ENCODE measurements at places on chromosomes 6 and 20.

GRCh38 chr20:19757487-19758132 lies 448 bp upstream of the RIN2 start:
- no peak for DNase-seq

DNA sequence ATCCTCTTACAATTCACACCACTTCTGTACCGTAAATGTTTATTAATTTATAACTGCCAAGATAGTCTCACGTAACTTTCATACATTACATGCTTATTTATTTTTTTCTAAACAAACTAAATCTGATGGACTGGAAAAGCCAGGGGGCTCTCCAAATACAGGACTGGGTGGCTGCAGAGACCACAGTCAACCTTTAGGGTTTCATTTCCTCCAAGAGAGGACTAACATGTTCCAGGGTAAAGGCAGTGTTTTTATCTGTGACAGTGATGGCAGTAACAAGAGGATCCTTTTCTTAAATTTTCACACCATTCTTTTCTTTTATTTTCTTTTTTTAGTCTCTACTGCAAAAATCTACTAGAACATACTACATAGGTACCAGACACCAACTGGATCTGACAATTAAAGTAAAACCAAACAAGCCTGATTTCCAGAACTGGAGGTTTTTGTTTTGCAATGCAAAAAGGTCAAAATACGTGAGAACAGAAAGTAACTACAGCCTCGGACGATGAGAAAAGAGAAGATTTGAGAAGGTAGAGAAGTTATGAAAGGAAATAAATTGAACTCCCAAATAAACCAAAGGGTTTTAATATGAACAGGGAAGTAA lies 1.2 kb downstream of the LMBRD1 start:
- no peak for DNase-seq

- DNase-seq: no peak
These were observed 32.6 kb downstream of the UTRN start for GRCh38 chr6:144317736-144318135.

- DNase-seq: no peak
These were observed 35.6 kb upstream of the TBC1D20 start for GRCh38 chr20:497979-498378.

DNA sequence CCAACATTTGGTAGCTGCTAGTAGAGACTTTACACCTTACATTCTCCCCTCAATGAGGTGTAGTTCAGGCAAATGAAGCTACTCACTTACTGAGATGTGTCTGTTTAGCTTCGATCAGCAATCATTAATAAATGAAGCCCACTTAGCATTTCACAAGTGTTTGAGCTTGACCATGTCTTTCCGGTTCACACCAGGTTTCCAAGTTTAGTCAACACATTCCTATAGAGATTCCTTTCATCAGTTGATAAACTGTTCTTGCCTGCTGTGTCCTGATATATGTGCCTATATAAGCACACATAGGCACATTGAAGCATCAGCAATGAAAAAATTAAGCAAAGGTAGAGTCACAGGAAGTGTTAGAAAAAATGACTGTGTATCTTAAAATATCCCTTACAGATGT lies 150.0 kb downstream of the BTBD3 start:
- DNase-seq: no peak

- DNase-seq: no peak
These were observed 420.5 kb upstream of the SOX4 start for GRCh38 chr6:21173031-21173430.

DNA sequence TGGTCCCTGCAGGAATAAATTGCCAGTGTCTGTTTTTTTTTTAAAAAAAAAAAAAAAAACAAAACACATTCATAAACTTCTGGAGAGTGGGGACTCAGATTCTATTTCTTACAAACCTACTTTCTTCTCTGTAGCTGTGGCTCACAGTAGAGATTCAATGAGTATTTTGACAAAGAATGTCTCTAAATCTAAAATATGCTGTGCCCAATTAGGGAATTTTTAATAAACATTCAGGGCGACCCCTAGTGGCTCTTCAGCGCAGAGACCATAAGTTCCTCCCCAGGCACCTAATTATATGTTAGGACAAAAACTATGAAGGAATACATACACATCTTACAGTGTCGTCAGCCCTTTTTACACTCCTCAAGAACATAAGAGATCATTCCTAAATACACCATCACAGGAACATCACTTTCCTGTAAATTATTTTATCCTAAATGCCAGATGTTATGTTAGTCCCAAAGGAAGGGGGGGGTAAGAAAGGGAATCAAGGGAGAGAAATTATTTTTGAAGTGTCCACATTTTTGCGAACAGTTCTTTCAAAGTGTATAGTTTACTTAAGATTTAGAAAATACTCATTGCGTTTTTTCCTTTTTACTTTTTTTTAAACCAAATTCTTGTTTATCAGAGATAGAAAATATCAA lies 21.8 kb upstream of the NAA20 start:
- no peak for DNase-seq

- no peak for DNase-seq
These were observed 27.5 kb upstream of the NHSL1 start for GRCh38 chr6:138526822-138527235.

- peak; percentile 13 for DNase-seq
These were observed at the start of gene SCGN for GRCh38 chr6:25652007-25652515. Gene SCGN (plus strand): TSS chr6:25652215. CDS start chr6:25652404, 189 bp downstream.

- no peak for DNase-seq
These were observed 106.1 kb upstream of the TMEM170B start for GRCh38 chr6:11431455-11431937.

DNA sequence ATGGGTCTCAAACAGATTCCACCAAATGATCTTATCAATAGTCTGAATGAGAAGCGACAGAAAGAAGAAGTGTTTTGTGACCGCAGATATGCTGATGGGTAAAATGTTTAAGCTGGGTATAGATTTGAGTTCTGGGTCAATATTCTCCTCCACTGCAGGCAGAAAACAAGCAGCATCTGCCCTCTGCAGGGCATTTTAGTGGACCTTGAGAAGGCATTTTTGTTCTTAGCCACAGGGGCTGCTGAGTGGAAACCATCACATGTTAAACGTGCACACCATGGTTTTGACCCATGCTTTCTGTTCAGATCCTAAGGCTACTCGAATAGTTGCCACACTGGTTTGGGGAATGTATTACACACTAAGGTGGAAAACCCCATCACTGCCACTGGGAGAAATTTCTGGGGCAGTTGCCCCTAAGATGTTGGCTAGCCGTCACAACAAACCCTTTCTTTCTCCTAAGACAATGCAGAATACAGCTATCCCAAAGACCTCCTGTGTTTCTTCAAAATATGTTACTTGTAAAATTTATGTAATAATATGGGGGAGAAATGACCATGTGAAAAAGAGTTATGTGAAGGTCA lies 5.5 kb downstream of the POU3F2 start:
- no peak for DNase-seq

GRCh38 chr6:3911130-3911529 lies 62.0 kb downstream of the FAM50B start:
- no peak for DNase-seq

- no peak for DNase-seq
These were observed 60.6 kb downstream of the FOXA2 start for GRCh38 chr20:22523499-22524392.

DNA sequence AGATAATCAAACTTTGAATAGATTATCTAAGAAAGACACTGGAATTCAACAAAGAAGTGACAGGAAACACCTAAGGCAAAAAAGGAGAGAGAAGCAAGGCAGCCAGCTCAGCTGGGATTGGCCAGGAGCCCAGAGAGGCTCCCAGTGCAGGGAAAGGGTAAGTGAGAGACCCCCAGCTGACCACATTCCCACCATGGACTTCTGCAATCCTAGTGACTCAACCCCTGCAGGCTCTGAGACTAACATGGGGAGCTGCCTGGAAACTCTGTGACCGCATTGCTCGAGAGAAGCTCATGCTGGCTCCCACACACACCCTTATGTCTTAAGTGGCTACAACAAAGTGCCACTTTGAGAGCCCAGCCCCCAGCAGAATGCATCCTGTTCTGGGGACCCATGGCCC lies 215.1 kb downstream of the PACRG start:
- DNase-seq: no peak

GRCh38 chr6:56299916-56300315 lies 52.5 kb upstream of the COL21A1 start:
- DNase-seq: no peak

DNA sequence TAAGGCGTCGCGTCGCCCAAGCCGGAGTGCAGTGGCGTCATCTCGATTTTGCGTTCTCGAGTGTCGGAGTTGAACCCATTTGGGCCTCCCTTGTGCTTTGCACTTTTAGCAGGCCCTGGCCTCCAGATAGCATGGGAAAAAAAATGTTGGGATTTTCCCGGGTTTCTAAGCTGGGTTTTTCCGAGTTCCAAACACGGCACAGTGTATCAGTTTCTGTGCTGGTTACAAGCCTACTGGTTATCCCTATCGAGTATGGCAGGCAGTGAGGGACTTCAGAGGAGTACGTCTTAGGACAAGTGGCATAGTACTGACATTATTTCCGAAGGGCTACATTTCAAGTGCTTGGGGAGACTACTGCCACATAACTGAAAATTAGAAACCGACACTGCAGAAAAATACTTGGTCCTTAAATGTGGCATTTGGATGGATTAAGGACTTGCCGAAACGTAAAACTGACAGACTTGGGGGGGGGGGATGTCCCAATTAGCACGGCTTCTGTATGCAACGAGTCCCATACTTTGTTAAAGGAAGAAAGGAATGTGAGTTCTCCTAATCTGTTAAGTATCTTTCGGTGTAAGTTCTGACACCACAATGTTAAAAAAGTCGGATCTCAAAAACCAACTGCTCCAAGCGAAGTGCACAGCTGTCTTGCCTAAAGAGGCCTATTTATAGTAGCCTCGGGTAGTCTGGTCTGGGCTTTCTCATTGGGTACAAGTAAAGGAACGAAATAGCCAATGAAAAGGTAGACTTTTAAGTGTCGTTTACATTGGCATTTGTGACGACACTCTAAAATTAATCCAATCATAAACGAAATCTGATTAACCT lies 70.2 kb downstream of the HFE start:
- DNase-seq: no peak

GRCh38 chr6:106083618-106084017 lies 2.5 kb upstream of the PRDM1 start:
- DNase-seq: no peak

DNA sequence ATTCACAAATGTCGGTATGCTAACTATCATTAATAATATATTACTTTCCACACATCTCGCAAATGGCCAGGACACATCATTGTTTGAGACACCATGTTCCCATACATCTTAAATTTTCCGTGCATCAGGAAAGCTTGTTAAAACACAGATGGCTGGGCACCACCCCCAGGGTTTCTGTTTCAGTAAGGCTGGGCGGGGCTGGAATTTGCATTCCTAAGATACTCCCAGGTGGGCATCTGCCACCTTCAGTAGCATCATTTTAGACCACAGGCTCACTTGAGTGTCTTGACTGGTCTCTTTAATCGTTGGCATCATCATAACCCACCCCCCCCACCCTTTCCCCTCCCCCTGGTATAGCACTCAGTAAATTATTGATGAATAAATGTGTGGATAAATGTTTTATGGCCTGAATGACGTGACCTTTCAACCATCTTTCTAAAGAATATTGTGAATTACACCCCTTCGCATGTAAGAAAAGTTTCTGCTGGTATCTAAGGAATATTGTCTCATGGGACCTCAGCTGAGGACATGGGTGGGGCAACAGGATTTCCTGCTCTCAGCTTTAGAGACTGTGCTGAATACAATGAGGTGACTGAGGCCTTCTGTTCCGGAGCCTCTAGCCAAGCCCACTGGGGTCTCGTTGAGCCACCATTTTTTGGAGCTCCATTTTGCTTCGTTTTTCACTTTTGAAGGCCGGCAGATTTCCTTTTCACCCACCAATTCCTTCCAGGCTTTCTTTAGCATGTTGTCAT lies 124.1 kb upstream of the NEDD9 start:
- no peak for DNase-seq

Data from stimulated activated CD4-positive, alpha-beta T cell treated with anti-CD3 and anti-CD28 coated beads, Interleukin-15, amount 100 ng/mL, for 1 hour (primary cell).